ENCODE measurements at places on chromosomes 6 and 20.

- no peaks in the 10 kb centered on the region for H3K4me1 ChIP-seq
- H3K36me3 ChIP-seq: no peaks in the 10 kb centered on the region
- no peak overlapping the region for H3K4me3 ChIP-seq
- H3K27me3 ChIP-seq: no peaks in the 10 kb centered on the region
- no peak overlapping the region for H3K27ac ChIP-seq
Observed at GRCh38 chr6:87753131-87753685, 51.2 kb upstream of the AKIRIN2 start.

DNA sequence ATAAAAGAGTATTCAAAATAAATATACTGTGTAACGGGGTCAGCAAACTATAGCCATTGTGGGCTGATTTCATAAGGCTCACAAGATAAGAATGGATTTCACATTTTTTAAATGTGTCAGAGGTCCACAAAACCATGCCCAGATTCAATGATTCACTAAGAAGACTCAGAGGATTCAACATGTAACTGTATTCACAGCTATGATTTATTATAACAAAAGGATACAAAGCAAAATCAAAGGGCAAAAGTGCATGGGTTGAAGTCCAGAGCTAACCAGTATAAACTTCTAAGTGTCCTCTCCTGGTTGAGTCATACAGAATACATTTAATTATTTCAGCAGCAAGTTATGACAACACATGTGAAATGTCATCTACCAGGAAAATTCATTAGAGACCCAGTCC is 49.2 kb downstream of the TBC1D32 start:
- no peaks in the 10 kb centered on the region for H3K4me1 ChIP-seq
- DNase-seq: no peak
- no peaks in the 10 kb centered on the region for H3K27me3 ChIP-seq
- H3K4me3 ChIP-seq: no peak overlapping the region
- no peaks in the 10 kb centered on the region for H3K36me3 ChIP-seq

DNA sequence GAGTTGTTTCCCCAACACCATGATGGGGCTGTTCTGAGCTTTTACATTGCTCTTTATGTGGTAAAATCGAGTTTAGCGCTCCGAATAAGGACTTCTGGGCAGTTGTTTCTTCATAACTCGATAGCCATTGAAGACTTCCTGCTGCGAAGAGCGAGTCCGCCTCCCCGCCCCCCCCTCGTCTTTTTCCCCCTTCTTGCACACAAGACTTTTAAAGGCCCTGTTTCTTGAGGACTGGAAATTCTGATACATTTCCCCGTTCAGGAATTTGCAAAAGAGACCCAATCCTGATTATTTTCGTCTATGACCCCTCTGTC is 1.5 kb upstream of the CITED2 start:
- peak overlapping the region; percentile 100 for H3K27ac ChIP-seq
- no peaks in the 10 kb centered on the region for H3K27me3 ChIP-seq
- peak overlapping the region; percentile 95 for H3K4me3 ChIP-seq
- peak; percentile 54 for DNase-seq
- peaks cover 28% of the 10 kb centered on the region for H3K36me3 ChIP-seq

DNA sequence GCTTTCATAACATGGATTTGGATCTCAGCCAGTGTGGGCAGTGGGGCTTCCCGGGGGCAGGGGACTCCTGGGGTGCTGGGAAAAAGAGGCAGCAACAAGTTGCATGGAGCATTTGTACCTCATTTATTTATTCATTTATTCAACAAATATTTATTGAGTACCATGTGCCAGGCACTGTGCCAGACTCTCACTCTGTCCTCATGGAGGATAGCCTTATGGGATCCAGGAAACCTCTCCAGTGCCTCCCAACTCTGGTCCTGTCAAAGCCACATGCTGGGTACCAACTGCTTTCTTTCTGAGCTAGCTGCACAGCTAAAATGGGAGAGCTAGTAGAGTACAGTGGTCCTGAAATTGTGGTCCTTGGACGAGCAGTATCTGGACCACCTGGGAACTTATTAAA is 87.8 kb upstream of the EPB41L1 start:
- H3K36me3 ChIP-seq: no peaks in the 10 kb centered on the region
- H3K27ac ChIP-seq: no peak overlapping the region

DNA sequence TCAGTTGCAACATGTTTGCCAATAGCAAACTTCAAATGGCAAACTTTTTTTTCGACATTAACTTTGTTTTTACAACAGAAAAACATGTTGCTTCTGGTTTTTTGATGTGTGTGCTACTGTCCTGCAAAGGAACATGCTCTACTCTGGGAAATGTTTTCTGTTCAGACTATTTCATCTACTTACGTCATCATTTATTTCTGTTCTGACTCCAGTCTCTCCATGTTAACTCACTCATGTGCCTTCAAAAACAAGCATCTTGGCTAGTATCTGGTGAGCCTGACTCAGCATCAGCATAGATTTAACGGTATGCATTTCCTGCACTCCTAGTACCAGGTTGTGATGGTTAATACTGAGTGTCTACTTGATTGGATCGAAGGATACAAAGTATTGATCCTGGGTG is 36.1 kb upstream of the MAP7 start:
- H3K27ac ChIP-seq: no peak overlapping the region
- H3K27me3 ChIP-seq: no peaks in the 10 kb centered on the region
- no peak overlapping the region for H3K4me3 ChIP-seq
- no peaks in the 10 kb centered on the region for H3K4me1 ChIP-seq

DNA sequence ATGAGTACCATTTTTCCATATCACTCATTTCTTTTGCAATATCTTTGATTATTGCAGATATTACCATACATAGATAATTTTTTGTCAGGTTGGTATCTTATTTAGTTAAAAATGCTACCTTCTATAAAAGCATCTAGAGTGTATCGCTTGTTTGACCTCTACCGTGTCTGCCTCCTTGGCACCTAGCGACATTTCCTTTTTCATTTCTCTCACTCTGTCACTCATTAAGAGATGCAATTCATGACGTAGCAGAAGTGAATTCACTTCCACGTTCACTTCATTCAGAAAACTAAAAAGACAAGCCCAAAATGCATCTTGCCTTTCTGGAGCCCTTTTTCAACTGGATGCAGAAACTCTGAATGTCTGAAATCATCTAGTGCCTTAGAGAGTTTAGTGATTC is 172.9 kb downstream of the MMS22L start:
- H3K4me3 ChIP-seq: no peak overlapping the region
- no peak overlapping the region for H3K27ac ChIP-seq
- DNase-seq: no peak
- H3K27me3 ChIP-seq: no peaks in the 10 kb centered on the region
- H3K36me3 ChIP-seq: no peaks in the 10 kb centered on the region

DNA sequence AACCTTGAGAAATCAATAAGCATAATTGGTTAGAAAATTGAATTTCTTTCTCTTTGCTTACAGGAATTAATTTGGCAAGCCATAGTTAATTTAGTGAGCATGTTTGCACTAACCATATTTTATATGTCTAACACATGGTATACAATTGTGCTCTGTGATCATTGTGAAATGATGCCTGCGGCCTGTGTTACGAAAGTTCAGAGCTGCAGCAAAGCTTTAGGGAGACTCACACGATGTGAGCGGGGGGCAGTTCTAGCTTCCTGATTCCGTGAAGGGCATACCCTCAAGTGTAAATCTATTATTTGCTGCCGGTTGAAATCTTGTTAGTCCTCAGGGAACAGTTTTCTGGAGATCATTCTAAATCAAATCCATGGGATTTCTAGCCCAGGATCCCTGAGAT is 25.5 kb upstream of the ADTRP start:
- H3K4me3 ChIP-seq: no peak overlapping the region
- DNase-seq: no peak
- H3K36me3 ChIP-seq: no peaks in the 10 kb centered on the region
- no peaks in the 10 kb centered on the region for H3K27me3 ChIP-seq
- peaks cover 27% of the 10 kb centered on the region for H3K4me1 ChIP-seq

- H3K4me3 ChIP-seq: no peak overlapping the region
- no peaks in the 10 kb centered on the region for H3K36me3 ChIP-seq
- no peaks in the 10 kb centered on the region for H3K4me1 ChIP-seq
- no peak overlapping the region for H3K27ac ChIP-seq
Observed at GRCh38 chr20:39124064-39124463, 161.9 kb downstream of the DHX35 start.

DNA sequence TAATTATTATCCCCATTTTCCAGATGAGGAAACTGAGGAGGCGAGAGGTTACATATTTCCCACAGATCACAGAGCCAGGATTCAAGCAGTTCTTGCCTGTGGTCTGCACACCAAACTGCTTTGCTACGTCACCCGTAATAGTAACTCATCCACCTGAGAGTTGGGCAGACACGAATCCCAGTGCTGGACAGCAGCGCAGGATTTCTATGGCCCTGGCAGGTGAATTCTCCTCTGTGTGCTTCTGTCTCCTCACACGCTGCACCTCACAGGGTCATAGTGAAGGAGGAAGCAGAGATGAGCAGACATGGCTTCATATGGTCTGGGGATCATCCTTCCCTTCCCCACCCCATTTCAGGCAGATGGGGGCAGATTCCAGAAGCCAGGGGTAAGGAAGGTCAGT is 127.0 kb upstream of the LRFN2 start:
- H3K27me3 ChIP-seq: no peaks in the 10 kb centered on the region
- H3K36me3 ChIP-seq: no peaks in the 10 kb centered on the region
- H3K27ac ChIP-seq: no peak overlapping the region

GRCh38 chr20:46158476-46158987 is 40.4 kb downstream of the CD40 start:
- no peaks in the 10 kb centered on the region for H3K4me1 ChIP-seq
- H3K4me3 ChIP-seq: no peak overlapping the region
- no peak overlapping the region for H3K27ac ChIP-seq
- no peaks in the 10 kb centered on the region for H3K27me3 ChIP-seq
- H3K36me3 ChIP-seq: no peaks in the 10 kb centered on the region

- H3K4me3 ChIP-seq: no peak overlapping the region
- DNase-seq: peak; percentile 72
- no peaks in the 10 kb centered on the region for H3K27me3 ChIP-seq
- H3K36me3 ChIP-seq: no peaks in the 10 kb centered on the region
Observed at GRCh38 chr20:17843246-17844132, 125.1 kb downstream of the SNX5 start.

GRCh38 chr6:141056945-141057625 is 1075.6 kb upstream of the GJE1 start:
- H3K36me3 ChIP-seq: no peaks in the 10 kb centered on the region
- no peaks in the 10 kb centered on the region for H3K27me3 ChIP-seq
- no peak overlapping the region for H3K4me3 ChIP-seq
- H3K27ac ChIP-seq: no peak overlapping the region
- H3K4me1 ChIP-seq: no peaks in the 10 kb centered on the region

- peak; percentile 12 for DNase-seq
- no peaks in the 10 kb centered on the region for H3K27me3 ChIP-seq
- H3K36me3 ChIP-seq: no peaks in the 10 kb centered on the region
Observed at GRCh38 chr6:11392778-11393507, 144.6 kb upstream of the TMEM170B start.

DNA sequence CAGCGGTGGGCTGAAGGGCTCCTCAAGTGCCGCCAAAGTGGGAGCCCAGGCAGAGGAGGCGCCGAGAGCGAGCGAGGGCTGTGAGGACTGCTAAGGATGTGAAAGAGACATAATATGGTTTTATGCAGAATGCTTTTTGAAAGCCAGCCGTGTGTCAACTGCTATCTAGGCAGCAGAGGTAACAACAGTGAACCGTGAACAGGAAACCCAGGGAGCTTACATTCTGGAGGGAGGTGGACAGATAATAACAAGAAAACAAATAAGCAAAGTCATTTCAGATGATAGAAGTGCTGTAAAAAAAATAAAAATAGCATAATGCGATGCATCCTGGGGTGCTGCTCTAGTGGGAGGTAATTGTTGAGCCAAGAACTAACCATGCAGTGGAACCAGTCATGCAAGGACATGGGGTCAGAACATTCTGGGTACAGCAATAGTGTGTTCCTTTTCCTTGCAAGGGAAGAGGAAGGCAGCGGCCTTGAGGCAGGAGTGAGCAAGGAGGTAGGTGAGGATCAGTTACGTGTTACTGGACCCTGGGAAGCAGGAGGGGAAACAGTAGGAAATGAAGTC is 134.4 kb upstream of the TMEM170B start:
- no peaks in the 10 kb centered on the region for H3K36me3 ChIP-seq
- no peak overlapping the region for H3K27ac ChIP-seq
- peak; percentile 34 for DNase-seq
- H3K4me3 ChIP-seq: no peak overlapping the region
- no peaks in the 10 kb centered on the region for H3K4me1 ChIP-seq

GRCh38 chr6:17066610-17067009 is 35.2 kb upstream of the STMND1 start:
- no peak for DNase-seq
- H3K27ac ChIP-seq: no peak overlapping the region
- no peaks in the 10 kb centered on the region for H3K4me1 ChIP-seq

GRCh38 chr6:152272486-152272885 is 364.7 kb downstream of the SYNE1 start:
- H3K4me1 ChIP-seq: peaks cover 7% of the 10 kb centered on the region
- H3K27ac ChIP-seq: peak overlapping the region; percentile 29
- no peak overlapping the region for H3K4me3 ChIP-seq
- peaks cover 46% of the 10 kb centered on the region for H3K36me3 ChIP-seq
- no peak for DNase-seq

DNA sequence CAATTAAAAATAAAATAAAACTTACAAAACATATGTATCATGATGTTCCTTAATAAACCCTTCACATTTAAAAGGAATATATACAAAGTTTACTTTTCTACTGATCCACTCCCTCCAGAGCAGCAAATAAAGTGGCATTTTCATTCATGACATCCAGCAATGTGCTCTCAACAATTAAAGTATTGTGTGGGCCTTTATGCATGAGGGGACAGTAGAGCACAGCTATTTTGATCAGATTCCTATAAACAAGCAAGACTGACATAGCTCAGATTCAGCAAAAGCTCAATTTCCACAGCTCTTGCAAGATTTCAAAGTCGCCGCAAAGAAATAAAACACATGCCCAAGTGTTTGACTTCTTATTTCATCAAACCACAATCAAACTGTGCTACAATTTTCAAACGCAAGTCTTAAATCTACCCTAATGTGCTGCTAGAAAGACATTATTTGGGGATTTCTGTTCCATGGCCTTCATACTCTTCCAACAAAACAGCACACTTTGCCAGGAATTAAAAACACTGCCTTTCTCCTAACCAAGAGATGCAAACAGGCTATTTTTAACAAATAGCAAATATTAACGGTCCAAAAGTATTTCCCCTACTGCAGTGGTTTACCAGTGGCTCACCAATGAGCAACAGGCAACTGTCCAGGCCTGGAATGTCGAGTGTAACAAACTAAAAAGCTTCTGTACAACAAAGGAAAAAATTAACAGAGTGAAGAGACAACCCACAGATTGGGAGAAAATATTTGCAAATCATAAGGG is 52.3 kb downstream of the MBOAT1 start:
- H3K36me3 ChIP-seq: no peaks in the 10 kb centered on the region
- H3K4me1 ChIP-seq: peaks cover 8% of the 10 kb centered on the region
- H3K4me3 ChIP-seq: no peak overlapping the region
- no peaks in the 10 kb centered on the region for H3K27me3 ChIP-seq
- DNase-seq: no peak

- DNase-seq: no peak
- H3K36me3 ChIP-seq: no peaks in the 10 kb centered on the region
- H3K4me3 ChIP-seq: no peak overlapping the region
- peaks cover 2% of the 10 kb centered on the region for H3K4me1 ChIP-seq
- no peak overlapping the region for H3K27ac ChIP-seq
Observed at GRCh38 chr6:158756977-158757752, 62.0 kb downstream of the EZR start.

All from thyroid gland (tissue), 4 donors.